ENCODE measurements at places on chromosomes 7 and 10. TPM values are rescaled to one million over a fixed set of nuclear protein-coding genes. Genes with fewer than 3 reads are reported as not detected.

GRCh38 chr7:9091282-9091681 lies 657.9 kb downstream of the NXPH1 start:
- DNase-seq, result no peak

DNA sequence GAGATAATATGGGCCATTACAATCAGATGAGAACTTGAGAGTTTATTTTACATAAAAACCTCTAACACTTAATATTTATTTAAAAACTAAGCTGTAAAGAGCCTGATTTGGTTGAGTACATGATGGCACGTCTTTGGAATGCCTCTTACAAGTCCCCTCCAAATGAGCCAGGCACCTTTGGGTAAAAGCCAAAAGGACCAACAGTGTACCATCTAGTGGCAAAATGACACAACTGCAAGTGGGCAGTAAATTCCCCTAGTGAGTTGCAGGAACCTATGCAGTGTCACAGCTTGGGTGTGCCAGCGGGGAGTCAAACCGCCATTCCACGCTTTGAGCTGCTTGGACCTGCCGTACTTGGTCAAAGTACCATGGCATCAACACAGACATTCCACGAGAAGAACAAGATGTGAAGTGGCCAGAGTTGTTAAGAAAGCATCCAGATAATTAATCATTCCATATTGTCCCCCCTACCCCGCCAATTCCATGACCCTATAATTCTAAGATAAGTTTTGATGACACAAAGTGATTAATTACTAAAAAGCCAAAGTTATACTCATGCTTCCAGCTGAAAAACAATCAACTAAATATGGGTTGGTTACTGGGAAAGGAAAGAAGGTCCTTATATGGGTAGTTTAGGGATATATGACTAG lies 115.2 kb downstream of the SORBS1 start:
- peak; percentile 85 for DNase-seq

H2BK1 gene
- not detected for total RNA-seq

GRCh38 chr7:99139036-99139435 lies 4.9 kb downstream of the SMURF1 start:
- no peak for DNase-seq

- DNase-seq, result no peak
Observed at GRCh38 chr7:67856046-67856445, 859.4 kb downstream of the TYW1 start.

GRCh38 chr7:112908086-112908485 lies 117.9 kb upstream of the TMEM168 start:
- no peak for DNase-seq

CRHR2 gene
- not detected for total RNA-seq

GRCh38 chr10:99421233-99421739 lies 9.1 kb downstream of the GOT1 start:
- no peak for DNase-seq

DNA sequence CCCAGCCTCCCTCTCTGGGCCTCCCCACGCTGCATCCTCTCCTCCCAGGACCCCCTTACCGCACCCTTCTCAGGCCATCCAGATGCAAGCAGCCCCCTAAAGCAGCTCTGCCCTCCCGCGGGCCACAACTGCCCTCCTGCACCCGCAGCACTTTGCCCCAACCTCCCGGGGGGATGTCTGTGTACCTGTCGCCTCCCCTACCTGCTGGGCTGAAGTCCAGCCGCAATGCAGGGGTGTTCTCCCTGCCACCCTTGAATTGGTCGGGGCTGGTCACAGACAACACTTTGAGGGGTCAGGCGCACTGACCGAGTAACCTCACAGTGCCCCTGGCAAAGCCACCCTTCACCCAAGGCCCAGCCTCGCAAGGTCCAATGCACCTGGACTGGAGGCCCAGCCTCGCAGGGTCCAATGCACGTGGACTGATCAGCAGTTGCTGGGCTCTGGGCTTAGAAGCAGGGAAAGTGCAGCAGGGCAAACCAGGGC lies 8.3 kb upstream of the CALML5 start:
- DNase-seq, result no peak

JMJD1C gene
- 98.0 TPM for total RNA-seq

PNLIPRP2 gene
- total RNA-seq, result not detected

- peak; percentile 24 for DNase-seq
Observed at GRCh38 chr7:27191833-27192545, 7.0 kb upstream of the HOXA11 start.

DNA sequence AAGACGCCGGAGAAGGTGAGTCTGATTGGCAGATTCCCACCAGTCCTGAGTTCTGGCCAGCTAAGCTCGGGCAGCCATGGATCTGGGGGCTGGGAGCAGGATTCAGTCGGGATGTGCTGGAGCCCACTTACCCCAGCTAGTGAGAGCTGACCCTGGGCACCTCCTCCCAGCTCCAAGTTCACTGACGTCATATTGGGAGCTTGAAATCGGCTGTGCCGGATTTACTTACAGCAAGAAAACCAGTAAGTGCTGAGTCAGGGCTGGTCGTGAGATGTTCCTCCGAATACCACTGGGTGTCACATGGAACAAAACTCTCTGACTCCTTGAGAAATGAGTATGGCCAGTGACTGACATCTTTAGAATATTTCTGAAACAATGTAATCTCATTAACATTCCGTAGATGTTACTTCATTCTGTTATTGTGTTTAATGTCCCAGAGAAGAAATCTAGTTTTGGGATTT lies 621.2 kb downstream of the SDK1 start:
- DNase-seq, result no peak

GRCh38 chr10:18222866-18223265 lies 82.6 kb downstream of the CACNB2 start:
- no peak for DNase-seq

- DNase-seq, result no peak
Observed at GRCh38 chr10:43698156-43698555, 49.5 kb upstream of the ZNF32 start.

DNA sequence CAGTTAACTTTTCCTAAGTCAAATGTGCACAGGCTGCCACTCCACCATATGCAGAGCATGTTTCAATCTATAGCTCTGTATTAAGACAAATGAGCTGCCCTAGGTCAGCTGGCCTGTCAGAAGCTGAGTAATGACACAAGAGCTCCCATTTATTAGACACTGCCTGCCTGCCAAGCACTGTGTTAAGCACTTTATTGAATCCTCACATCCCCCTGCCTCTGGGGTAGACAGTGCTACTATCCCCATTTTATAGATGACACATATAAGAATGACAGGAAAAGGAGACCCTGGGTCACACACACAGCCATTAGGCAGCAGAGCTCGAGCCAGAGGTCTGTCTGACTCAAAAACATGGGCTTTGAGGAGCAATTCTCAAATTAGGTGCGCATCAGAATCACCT lies 179.8 kb upstream of the PDE1C start:
- DNase-seq, result no peak

ATE1 gene
- 8.8 TPM for total RNA-seq

Measured in stomach (tissue), 19 donors.